ENCODE measurements at places on chromosomes 12 and 14. TPM values are rescaled to one million over a fixed set of nuclear protein-coding genes. Genes with fewer than 3 reads are reported as not detected.

TRHDE gene
- total RNA-seq: not detected

STAT2 gene
- total RNA-seq: 93.5 TPM

DDHD1 gene
- total RNA-seq: 66.1 TPM

SDR9C7 gene
- not detected for total RNA-seq

RAPGEF3 gene
- 11.9 TPM for total RNA-seq

TMEM52B gene
- not detected for total RNA-seq

CCDC38 gene
- not detected for total RNA-seq

LRRK2 gene
- 0.07 TPM for total RNA-seq

SLCO1B1 gene
- total RNA-seq: not detected

DNA sequence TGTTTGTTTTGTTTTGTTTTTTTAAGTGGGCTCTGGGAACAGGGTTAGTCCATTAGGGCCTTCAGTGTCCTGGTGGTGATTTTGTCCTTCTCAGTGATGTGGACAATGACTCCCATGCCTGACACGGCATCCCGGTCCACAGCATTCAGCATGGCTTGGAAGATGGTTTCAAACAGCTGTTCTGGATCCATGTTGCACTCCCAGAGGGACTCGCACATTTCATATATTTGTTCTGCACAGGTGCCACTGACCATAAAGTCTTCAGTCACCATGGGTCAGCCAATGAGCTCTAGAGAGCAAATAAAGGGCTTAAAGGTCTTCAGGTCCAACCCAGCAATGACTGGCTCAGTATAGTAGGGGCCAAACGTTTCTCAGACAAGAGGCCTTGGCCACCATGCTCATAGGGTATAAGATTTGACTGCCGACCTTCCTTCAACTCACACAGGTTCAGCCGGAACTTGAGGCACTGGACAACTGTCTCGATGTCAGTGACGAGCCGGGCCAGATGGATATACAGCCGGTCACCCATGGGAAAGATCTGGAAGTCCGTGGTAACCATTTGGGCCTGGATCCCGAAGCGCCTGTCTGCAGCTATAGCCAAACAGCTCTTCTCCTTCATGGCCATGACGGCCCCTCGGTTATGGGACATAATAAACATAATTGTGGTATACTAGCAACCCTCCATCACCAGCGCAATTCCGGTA lies 18.0 kb downstream of the OR10P1 start:
- no peak for DNase-seq
- no peak overlapping the region for H3K4me3 ChIP-seq
- H3K4me1 ChIP-seq: no peaks in the 10 kb centered on the region
- no peaks in the 10 kb centered on the region for H3K36me3 ChIP-seq

GRCh38 chr14:64636980-64637429 lies 67.2 kb upstream of the PLEKHG3 start:
- no peak overlapping the region for H3K27ac ChIP-seq
- H3K4me1 ChIP-seq: peaks cover 6% of the 10 kb centered on the region
- no peak overlapping the region for H3K4me3 ChIP-seq
- no peak for DNase-seq
- no peaks in the 10 kb centered on the region for H3K36me3 ChIP-seq

GRCh38 chr12:127629066-127629820 lies 637.7 kb upstream of the TMEM132C start:
- peak; percentile 42 for DNase-seq
- no peak overlapping the region for H3K27ac ChIP-seq
- no peak overlapping the region for H3K4me3 ChIP-seq

- DNase-seq: no peak
- H3K4me1 ChIP-seq: no peaks in the 10 kb centered on the region
- no peaks in the 10 kb centered on the region for H3K27me3 ChIP-seq
These were observed 89.5 kb downstream of the AEBP2 start for GRCh38 chr12:19528750-19529149.

DNA sequence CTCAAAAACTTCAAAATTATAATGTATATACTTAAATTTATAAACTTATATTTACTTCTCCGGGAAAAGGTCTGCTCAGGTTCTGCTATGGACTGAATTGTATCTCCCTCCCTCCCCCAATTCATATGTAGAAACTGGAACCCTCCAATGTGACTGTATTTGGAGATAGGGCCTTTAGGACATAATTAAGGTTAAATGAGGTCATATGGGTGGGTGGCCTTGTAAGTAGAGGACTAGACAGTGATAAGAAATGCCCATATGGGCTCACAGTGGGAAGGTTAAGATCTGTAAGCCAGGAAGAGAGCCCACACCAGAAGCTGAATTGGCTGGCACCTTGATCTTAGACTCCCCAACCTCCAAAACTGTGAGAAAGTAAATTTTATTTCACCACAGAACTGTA lies 84.5 kb downstream of the TAOK3 start:
- DNase-seq: no peak
- no peak overlapping the region for H3K27ac ChIP-seq
- H3K36me3 ChIP-seq: peaks cover 8% of the 10 kb centered on the region
- no peaks in the 10 kb centered on the region for H3K27me3 ChIP-seq
- H3K4me3 ChIP-seq: no peak overlapping the region

GRCh38 chr14:74574090-74574433 lies 38.0 kb downstream of the LTBP2 start:
- H3K27me3 ChIP-seq: no peaks in the 10 kb centered on the region
- no peak for DNase-seq
- H3K4me3 ChIP-seq: no peak overlapping the region
- H3K36me3 ChIP-seq: no peaks in the 10 kb centered on the region
- H3K27ac ChIP-seq: no peak overlapping the region

DNA sequence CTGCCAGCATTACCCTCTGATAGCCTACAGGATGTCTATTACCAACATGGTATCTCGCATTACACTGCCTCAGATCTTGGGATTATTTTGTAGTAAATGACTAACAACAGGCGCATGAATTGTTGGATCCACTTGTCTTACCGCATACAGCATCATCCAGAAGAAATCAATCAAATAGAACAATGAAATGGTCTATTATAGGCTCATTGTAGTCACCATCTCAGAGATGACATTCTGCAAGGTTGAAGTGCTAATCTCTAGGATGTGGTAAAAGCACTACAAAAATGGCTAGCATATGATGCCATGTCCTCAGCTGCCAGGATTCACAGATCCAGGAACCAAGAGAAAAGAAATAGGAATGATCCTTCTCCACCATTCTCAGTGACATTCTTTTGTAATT lies 52.0 kb downstream of the WASHC3 start:
- H3K27ac ChIP-seq: no peak overlapping the region
- H3K4me3 ChIP-seq: peak overlapping the region; percentile 18

- no peak overlapping the region for H3K27ac ChIP-seq
- no peak overlapping the region for H3K4me3 ChIP-seq
- H3K36me3 ChIP-seq: no peaks in the 10 kb centered on the region
- DNase-seq: no peak
- no peaks in the 10 kb centered on the region for H3K4me1 ChIP-seq
These were observed 21.1 kb downstream of the NKX2-1 start for GRCh38 chr14:36498938-36499337.

DNA sequence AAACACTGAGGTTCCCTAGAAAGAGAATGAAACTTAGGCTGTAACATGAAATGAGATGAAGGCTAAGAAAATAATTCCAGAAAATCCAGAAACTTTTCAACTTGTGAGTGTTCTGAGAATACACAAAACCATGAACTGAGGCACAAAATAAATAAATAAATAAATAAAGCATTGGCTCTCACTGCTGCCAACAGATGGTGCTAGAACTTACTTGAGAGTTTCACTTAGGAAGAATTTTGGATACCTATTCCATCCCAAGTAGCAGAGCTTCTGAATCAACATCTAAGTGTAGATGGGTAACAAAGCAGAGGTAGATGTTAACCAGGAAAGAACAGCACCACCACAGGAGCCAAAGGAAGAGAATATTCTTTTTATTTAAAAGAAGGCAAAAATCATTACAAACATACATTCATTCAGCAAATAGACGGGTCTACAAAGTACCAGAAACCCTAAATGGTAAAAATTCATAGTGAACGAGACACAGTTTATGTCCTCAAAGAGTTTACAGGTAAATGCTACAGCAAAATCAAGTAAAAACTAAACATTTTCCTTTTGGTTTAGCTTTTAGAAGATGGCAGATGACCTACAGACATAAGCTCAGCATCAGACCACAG lies 16.7 kb downstream of the EPS8 start:
- H3K36me3 ChIP-seq: no peaks in the 10 kb centered on the region
- H3K27ac ChIP-seq: no peak overlapping the region
- H3K4me1 ChIP-seq: no peaks in the 10 kb centered on the region
- no peaks in the 10 kb centered on the region for H3K27me3 ChIP-seq
- DNase-seq: no peak

DNA sequence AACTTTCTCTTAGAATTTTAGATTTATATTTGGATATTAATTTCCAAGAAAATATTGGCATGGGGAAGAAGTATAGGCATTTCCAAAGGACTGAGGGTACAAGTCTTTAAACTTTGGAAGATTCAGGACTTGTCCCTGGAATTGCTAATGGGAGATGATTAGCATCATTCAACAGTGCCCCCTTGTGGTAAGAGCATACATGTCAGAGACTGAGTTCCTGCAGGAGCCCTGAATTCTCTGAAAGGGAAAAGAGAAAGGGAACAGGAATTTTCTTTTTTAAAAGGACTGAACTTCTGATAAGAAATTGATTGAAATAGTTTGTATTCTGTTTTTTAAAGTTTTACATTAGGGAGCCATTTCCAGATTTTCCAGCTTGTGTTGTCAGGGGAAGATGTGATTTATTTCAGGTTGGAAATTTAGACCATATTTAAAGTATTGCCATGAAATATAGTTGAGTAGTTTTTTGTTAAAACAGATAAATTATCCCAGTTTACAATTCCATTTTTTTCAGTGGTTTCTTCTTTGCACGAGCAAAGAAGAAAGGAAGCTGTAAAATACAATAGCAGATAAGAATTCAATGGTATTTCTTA lies 44.0 kb upstream of the REP15 start:
- no peaks in the 10 kb centered on the region for H3K36me3 ChIP-seq
- peak; percentile 68 for DNase-seq
- no peak overlapping the region for H3K4me3 ChIP-seq
- H3K27me3 ChIP-seq: no peaks in the 10 kb centered on the region
- no peak overlapping the region for H3K27ac ChIP-seq

DNA sequence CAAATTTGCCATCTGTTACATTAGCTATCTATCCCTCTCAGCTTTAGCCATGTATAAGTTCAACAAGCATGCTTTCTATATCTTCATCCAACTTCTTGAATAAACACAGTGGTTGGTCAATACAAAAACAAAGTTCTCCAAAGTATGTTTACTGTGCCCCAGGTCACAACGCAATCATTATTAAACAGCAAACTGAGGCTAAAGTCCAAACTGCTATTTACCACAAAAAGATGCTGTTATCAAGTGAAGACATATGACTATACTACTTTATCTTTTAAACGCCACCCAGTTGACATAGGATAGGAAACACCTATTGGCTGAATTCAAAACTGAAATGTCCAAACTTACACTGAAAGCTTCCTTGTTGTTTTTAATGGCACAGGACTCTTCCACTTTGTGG lies 11.7 kb downstream of the ZCCHC8 start:
- peaks cover 58% of the 10 kb centered on the region for H3K36me3 ChIP-seq
- H3K4me1 ChIP-seq: peaks cover 16% of the 10 kb centered on the region
- H3K27ac ChIP-seq: no peak overlapping the region
- no peak overlapping the region for H3K4me3 ChIP-seq
- no peak for DNase-seq

- H3K4me3 ChIP-seq: no peak overlapping the region
- no peaks in the 10 kb centered on the region for H3K4me1 ChIP-seq
These were observed 36.5 kb downstream of the FBXO33 start for GRCh38 chr14:39395555-39396254.

DNA sequence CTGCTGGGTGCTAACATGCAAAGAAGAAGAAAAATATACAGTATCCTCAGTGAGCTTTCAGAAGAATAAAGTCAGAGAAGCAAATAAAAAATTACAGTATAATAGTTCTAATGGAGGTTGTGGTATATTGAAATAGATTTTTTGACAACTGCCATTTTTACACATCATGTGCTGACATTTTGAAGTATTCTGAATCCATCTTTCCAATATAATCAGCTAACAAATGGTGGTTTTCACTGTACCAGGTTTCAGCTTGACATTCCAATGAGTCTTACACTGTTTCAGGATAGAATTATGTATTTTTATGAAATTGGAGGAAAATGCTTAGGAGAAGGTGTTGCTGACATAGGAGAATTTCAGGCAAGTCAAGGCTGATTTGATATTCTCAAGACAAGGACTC lies 26.3 kb upstream of the TBC1D30 start:
- no peak overlapping the region for H3K27ac ChIP-seq
- no peak overlapping the region for H3K4me3 ChIP-seq
- no peaks in the 10 kb centered on the region for H3K36me3 ChIP-seq
- no peak for DNase-seq
- no peaks in the 10 kb centered on the region for H3K4me1 ChIP-seq

- no peak overlapping the region for H3K27ac ChIP-seq
- H3K4me3 ChIP-seq: no peak overlapping the region
- no peaks in the 10 kb centered on the region for H3K36me3 ChIP-seq
- DNase-seq: no peak
These were observed 303.9 kb downstream of the CACNA1C start for GRCh38 chr12:2356601-2357125.

DNA sequence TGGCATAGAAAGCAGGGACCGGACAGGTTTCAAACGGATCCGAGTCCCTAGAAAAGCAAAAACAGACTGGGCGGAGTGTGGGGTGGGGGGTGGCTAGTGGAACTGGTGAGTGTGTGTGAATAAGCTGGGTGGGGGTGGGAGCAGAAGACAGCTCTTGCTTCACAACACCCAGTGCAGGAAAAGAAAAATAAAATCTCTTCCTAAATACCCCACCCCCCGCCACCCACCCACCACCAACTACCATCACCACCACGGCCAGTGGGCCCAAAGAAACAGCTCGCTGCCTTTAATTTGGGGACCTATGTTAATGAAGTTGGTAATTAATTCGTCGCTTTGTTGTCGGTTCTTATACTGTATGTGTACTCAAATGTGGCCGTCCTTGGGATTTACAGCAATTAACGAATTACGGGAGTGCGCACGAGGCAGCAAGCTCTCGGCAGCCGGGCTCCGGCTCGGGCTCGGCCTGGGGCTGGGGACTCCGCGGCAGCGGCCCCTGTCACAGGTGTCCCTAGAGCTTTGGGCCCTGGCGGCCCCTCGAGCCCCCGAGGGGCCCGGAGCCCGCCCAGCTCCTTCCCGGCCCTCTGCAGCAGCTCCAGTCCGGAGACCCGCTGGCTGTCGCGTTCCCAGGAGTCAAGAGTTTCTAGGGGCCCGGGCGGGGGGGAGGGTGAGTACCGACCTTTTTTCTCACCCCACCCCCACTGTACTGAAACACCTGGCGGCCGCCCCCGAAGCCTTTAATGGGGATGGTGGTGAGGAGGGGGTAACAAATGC lies 1.5 kb upstream of the OTX2 start:
- no peaks in the 10 kb centered on the region for H3K27me3 ChIP-seq
- H3K36me3 ChIP-seq: no peaks in the 10 kb centered on the region
- no peak overlapping the region for H3K27ac ChIP-seq

DNA sequence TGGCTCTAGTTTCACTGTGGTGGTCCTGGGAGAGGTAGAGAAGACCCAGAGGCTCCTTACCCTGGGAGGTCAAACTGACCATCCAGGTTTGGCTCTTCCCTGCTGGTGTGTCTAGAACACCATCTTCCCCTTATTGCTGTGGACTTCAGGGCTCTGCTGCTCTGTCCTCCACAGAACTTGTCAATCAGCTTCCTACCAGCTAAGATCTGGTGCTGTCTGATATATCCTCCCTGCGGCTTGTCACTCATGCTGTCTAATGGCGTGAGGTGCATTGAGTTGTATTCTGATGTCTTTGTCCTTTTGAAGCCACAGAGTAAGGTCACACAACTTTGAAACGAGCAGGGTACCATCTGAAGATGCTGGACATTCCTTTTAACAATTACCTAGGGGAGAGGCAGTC lies 7.2 kb upstream of the C1RL start:
- peaks cover 33% of the 10 kb centered on the region for H3K4me1 ChIP-seq
- peaks cover 7% of the 10 kb centered on the region for H3K36me3 ChIP-seq
- no peak overlapping the region for H3K27ac ChIP-seq
- no peaks in the 10 kb centered on the region for H3K27me3 ChIP-seq
